ENCODE measurements at places on chromosomes 12 and 14. TPM values are rescaled to one million over a fixed set of nuclear protein-coding genes. Genes with fewer than 3 reads are reported as not detected.

Gene TAS2R50
- total RNA-seq, result 3.3 TPM

- no peak overlapping the region for H3K4me3 ChIP-seq
- H3K4me1 ChIP-seq, result peaks cover 2% of the 10 kb centered on the region
- H3K27me3 ChIP-seq, result no peaks in the 10 kb centered on the region
- H3K27ac ChIP-seq, result no peak overlapping the region
These were observed 292.0 kb downstream of the FBXL14 start for GRCh38 chr12:1302201-1302870.

Gene BICDL1
- 1.7 TPM for total RNA-seq

Gene KRT79
- total RNA-seq, result not detected

- peak overlapping the region; percentile 95 for H3K4me3 ChIP-seq
- H3K27me3 ChIP-seq, result no peaks in the 10 kb centered on the region
- H3K36me3 ChIP-seq, result no peaks in the 10 kb centered on the region
- peak overlapping the region; percentile 36 for H3K27ac ChIP-seq
These were observed 575 bp downstream of the TRAF3 start for GRCh38 chr14:102777711-102778337.

Gene MYH7
- not detected for total RNA-seq

- peak; percentile 92 for DNase-seq
- no peaks in the 10 kb centered on the region for H3K36me3 ChIP-seq
- H3K27me3 ChIP-seq, result no peaks in the 10 kb centered on the region
- peak within 1 kb of the TSS; percentile 98 for H3K4me3 ChIP-seq
These were observed at the start of gene DENND5B for GRCh38 chr12:31590642-31591379. DENND5B (minus strand) TSS chr12:31591136; CDS start chr12:31590832, 304 bp downstream.

Gene RFX4
- not detected for total RNA-seq

DNA sequence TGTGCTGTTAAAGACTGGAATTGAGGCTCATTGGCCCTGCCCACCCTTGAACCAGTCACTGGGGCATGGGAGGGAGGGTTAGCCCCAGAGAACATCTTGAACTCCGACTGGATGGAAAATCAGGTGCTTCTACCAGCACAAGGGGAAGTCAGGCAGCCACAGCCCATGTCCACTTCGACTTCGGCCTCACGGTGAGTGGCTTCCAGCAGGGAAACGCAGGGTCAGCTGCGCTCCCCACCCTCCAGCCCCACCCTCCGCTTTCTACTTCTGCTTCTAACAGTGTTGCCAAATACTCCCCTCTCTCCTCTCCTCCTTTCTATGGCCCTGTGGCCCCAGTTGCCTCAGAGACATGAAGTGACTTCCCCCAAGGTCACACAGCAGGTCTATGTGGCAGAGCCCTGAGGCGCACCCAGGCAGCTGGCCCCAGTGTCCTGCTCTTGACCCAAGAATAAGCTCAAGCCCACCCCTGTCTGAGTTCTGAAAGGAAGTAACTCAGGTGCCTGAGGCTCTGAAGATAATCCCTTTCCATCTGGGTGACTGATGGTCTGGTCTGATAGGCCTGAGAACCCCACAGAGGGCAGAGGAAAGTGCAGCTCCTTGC, 11.9 kb upstream of the SH2B3 start:
- no peak overlapping the region for H3K27ac ChIP-seq
- no peaks in the 10 kb centered on the region for H3K36me3 ChIP-seq
- H3K4me1 ChIP-seq, result no peaks in the 10 kb centered on the region
- no peak overlapping the region for H3K4me3 ChIP-seq
- no peaks in the 10 kb centered on the region for H3K27me3 ChIP-seq
- DNase-seq, result peak; percentile 85

DNA sequence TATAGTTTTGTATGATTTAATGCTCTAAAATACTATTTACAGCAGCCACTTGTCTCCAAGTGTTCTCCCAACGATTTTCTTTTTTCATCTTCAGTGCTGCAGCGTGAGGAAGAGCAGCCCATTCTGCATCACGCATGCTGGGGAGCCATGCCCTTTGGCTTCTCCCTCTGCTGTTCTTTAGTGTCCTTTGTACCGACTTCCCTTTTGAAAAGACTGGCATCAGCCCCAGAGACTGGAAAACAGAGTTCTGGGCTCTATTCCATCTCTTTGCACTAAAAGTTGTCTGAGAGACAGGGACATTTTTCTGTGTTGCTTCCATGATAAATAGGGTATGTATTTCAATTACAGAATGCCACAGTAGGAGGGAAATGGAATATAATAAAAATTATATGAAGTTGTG, 105.1 kb downstream of the RERG start:
- H3K4me3 ChIP-seq, result no peak overlapping the region
- H3K4me1 ChIP-seq, result peaks cover 2% of the 10 kb centered on the region
- H3K36me3 ChIP-seq, result no peaks in the 10 kb centered on the region
- H3K27ac ChIP-seq, result no peak overlapping the region

Gene C12orf50
- total RNA-seq, result 0.32 TPM

GRCh38 chr14:100783630-100784370, 42.1 kb upstream of the MEG3 start:
- no peak overlapping the region for H3K4me3 ChIP-seq
- no peaks in the 10 kb centered on the region for H3K27me3 ChIP-seq
- no peaks in the 10 kb centered on the region for H3K4me1 ChIP-seq
- DNase-seq, result peak; percentile 67
- no peaks in the 10 kb centered on the region for H3K36me3 ChIP-seq

DNA sequence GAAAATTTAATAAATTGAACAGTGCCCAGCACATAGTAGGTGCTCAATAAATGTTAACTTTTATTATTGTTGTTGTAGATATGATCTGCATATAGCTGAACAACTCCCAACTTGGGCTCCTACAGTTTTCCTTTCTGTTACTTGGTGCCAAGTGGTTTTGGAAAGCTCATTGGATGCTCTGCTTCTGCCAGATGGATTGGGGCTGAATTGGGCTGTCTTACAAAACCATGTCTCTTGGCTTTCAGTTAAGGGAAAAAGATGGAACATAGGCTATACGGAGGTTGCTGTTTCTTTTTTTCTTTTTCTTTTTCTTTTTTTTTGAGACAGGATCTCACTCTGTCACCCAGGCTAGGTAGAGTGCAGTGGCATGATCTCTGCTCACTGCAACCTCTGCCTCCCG, 140.7 kb upstream of the PWP1 start:
- no peak overlapping the region for H3K27ac ChIP-seq
- no peaks in the 10 kb centered on the region for H3K36me3 ChIP-seq
- H3K27me3 ChIP-seq, result no peaks in the 10 kb centered on the region
- H3K4me3 ChIP-seq, result no peak overlapping the region
- no peaks in the 10 kb centered on the region for H3K4me1 ChIP-seq

GRCh38 chr12:12705838-12706520, 10.0 kb upstream of the GPR19 start:
- no peak overlapping the region for H3K27ac ChIP-seq
- H3K4me3 ChIP-seq, result no peak overlapping the region
- DNase-seq, result peak; percentile 67
- no peaks in the 10 kb centered on the region for H3K36me3 ChIP-seq

- no peak overlapping the region for H3K27ac ChIP-seq
- no peaks in the 10 kb centered on the region for H3K4me1 ChIP-seq
- H3K36me3 ChIP-seq, result no peaks in the 10 kb centered on the region
These were observed 13.5 kb downstream of the SCNN1A start for GRCh38 chr12:6361834-6362233.

GRCh38 chr14:91371011-91371989, 46.3 kb downstream of the CCDC88C start:
- DNase-seq, result no peak
- H3K4me3 ChIP-seq, result no peak overlapping the region
- H3K4me1 ChIP-seq, result no peaks in the 10 kb centered on the region
- no peaks in the 10 kb centered on the region for H3K27me3 ChIP-seq
- H3K36me3 ChIP-seq, result no peaks in the 10 kb centered on the region

DNA sequence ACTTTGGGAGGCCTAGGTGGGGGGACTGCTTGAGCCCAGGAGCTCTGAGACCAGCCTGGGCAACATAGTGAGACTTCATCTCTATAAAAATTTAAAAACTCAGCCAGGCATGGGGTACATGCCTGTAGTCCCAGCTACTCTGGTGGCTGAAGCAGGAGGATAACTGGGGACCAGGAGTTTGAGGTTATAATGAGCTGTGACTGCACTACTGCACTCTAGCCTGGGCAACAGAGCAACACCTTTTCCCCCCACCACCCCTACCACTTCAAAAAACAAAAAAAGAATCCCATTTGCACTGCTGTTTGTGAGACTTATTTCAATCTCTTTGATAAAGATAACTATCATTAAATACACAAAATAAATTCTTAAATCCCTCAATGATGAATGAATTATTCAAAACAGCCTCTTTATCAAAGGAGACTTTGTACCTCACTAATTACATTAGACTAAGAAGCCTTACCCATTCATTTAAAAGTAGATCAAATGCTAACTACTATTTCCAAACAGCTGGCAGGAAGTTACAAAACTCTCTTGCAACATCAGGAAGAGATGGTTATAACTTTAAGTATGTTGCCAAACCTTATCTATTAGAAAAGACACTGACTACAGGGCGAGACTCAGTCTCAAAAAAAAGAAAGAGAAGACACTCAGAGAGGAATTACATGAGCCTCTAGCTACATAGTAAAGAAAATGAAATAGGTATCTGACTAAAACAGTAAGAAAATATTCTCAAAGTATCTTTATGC, 14.7 kb downstream of the BLTP3B start:
- no peaks in the 10 kb centered on the region for H3K36me3 ChIP-seq
- no peaks in the 10 kb centered on the region for H3K4me1 ChIP-seq
- no peak overlapping the region for H3K27ac ChIP-seq
- no peak overlapping the region for H3K4me3 ChIP-seq

Gene DPPA3
- total RNA-seq, result not detected

DNA sequence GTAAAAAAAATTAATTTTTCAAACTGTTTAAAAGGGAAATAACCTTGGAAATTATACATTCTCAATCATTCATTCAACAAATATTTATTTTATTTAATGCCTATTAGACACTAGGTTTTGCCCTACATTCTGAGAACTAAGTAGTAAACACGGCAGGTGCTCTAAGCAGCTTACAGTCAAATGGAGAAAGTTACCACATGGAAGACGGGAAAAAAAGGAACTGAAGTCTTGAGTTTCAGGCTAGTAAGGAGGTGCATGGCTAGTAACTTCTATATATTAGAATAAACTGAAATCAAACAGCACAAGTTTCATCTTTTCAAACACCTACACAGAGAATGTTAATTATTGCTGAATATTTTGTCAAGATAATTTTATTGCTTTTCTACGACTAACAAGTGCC, 52.9 kb downstream of the C12orf42 start:
- no peaks in the 10 kb centered on the region for H3K27me3 ChIP-seq
- no peak overlapping the region for H3K27ac ChIP-seq
- DNase-seq, result no peak
- no peaks in the 10 kb centered on the region for H3K36me3 ChIP-seq
- H3K4me1 ChIP-seq, result no peaks in the 10 kb centered on the region
- H3K4me3 ChIP-seq, result no peak overlapping the region

DNA sequence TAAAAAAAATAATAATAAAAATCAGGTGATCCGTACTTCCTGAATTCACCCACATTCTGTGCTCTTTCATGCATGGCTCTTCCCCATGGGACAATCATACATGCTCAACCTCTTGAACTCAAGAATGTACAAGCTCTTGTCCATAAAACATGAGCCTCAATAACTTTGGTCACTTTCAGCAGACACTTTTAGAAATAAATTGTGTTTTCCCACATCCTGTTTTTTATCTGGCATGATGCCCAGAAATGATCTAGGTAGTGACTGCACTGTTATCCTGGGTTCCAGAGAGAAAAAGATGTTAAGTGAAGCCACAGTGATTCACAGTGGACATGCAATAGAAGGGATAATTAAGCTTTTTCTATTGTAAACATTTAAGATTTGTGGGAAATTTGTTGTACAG, 537.6 kb upstream of the TMEM132C start:
- no peak overlapping the region for H3K4me3 ChIP-seq
- no peaks in the 10 kb centered on the region for H3K27me3 ChIP-seq
- no peaks in the 10 kb centered on the region for H3K4me1 ChIP-seq
- H3K27ac ChIP-seq, result no peak overlapping the region
- no peaks in the 10 kb centered on the region for H3K36me3 ChIP-seq
- DNase-seq, result no peak

- no peaks in the 10 kb centered on the region for H3K36me3 ChIP-seq
- DNase-seq, result peak; percentile 78
- peak overlapping the region; percentile 73 for H3K27ac ChIP-seq
- no peaks in the 10 kb centered on the region for H3K4me1 ChIP-seq
- peak overlapping the region; percentile 31 for H3K4me3 ChIP-seq
These were observed 471 bp downstream of the XPOT start for GRCh38 chr12:64404470-64405256.

- H3K27ac ChIP-seq, result peak overlapping the region; percentile 11
- H3K36me3 ChIP-seq, result peaks cover 4% of the 10 kb centered on the region
- no peak overlapping the region for H3K4me3 ChIP-seq
These were observed 81.3 kb downstream of the VEZT start for GRCh38 chr12:95298916-95299315.

- no peak overlapping the region for H3K4me3 ChIP-seq
- DNase-seq, result peak; percentile 46
- H3K4me1 ChIP-seq, result no peaks in the 10 kb centered on the region
These were observed 4.1 kb downstream of the TSPAN11 start for GRCh38 chr12:30930641-30931040.

DNA sequence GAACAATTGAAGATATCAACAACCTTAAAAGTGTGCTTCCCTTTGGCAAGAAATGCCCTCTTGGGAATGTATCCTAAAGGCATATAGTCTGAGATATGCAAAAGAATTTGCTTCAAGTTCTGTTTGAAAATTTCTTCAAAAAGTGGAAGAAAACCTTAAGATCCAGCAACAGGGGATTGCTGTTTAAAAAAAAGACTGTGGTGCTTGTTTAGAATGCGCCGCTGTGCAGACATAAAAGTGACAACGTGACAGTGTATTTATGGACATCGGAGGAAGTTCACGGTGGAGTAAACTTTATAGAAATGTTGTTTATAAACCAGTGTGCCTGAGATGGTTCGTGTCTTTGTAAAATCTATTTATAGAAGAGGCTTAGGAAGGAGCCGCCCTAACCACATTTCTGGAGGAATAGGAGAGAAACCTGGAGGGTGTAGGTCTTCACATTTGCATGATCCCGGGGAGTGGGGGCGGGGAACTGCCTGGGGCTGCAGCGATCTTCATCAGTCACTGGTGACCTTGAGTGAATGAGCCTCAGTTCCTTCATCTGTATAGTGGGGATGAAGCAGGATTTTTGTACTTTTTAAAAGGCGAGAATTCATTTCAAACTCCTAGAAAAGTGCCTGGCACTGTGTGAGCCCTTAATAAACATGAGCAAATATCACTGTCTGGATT, 27.5 kb downstream of the ADGRD1 start:
- H3K36me3 ChIP-seq, result no peaks in the 10 kb centered on the region
- H3K4me1 ChIP-seq, result no peaks in the 10 kb centered on the region
- H3K27ac ChIP-seq, result no peak overlapping the region
- no peak for DNase-seq

Gene KANSL2
- 23.4 TPM for total RNA-seq

- no peaks in the 10 kb centered on the region for H3K27me3 ChIP-seq
- H3K4me3 ChIP-seq, result no peak overlapping the region
- no peaks in the 10 kb centered on the region for H3K36me3 ChIP-seq
- DNase-seq, result no peak
These were observed 6.1 kb upstream of the AAAS start for GRCh38 chr12:53327435-53328042.

DNA sequence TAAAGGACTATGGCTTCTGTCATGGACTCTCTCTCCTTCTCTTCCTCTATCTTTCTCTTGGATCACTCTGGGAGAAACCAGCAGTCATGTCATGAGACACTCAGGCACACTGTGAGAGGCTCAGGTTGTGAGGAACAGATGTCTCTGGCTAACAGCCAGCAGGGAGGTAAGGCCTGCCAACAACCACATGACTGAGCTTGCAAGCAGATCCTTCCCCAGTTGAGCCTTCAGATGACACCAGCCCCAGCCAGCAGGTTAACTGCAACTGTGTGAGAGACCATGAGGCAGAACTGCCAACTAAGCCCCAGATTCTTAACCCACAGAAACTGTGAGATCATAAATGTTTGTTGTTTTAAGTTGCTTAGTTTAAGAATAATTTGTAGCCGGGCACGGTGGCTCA, 90.6 kb downstream of the VCPKMT start:
- peaks cover 4% of the 10 kb centered on the region for H3K4me1 ChIP-seq
- no peak overlapping the region for H3K4me3 ChIP-seq
- no peak for DNase-seq
- no peaks in the 10 kb centered on the region for H3K36me3 ChIP-seq
- H3K27me3 ChIP-seq, result no peaks in the 10 kb centered on the region

Data from aorta (tissue), 5 donors.